ENCODE measurements at places on chromosomes 3 and 15.

- DNase-seq = no peak
Measured at GRCh38 chr3:30768703-30769550, 125.5 kb downstream of the GADL1 start.

- no peak for DNase-seq
Measured at GRCh38 chr3:29515451-29515850, 234.6 kb downstream of the RBMS3 start.

- no peak for DNase-seq
Measured at GRCh38 chr3:185537369-185537970, 14.9 kb downstream of the LIPH start.

GRCh38 chr3:184332370-184333090, 4.9 kb upstream of the FAM131A start:
- no peak for DNase-seq

DNA sequence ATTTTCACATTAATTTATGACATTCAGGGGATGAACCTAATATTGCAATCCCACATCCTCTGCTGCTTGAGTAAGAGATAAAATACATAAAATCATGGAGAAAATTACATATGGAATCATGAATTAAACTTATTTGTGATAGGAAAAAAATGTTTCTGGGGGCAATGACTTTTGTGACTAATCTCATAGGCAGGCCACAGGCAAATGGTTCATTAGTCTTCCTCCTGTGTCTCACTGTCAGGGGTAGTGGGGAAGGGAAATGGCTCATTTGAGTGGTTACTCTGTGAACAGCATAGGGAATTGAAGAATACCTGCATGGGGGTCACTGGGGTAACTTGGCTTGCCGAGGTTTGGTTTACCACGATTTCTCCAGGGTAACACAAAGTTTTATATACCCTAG, 72.0 kb downstream of the TFG start:
- DNase-seq = no peak

DNA sequence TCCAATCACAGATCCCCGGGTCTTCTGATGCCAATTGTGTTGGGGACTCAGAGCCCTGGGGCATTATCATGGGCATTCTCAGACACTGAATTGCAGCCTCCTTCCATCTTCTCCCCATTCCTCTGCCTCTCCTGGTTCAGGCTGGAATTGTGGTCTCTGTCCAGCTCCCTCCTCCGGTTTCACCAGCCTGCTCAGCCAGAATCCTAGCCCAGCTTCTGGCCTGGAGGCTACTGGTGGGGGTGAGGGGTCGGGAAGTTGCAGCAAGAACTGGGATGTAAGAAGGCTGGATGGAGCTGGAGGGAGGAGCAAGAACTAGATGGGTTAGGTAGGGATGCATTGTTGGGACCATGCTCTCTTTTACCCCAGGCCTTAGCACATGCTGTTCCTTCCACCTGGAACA, 53.5 kb downstream of the TLE3 start:
- no peak for DNase-seq
